NCI-H1417 (cell line): ENCODE measurements at places on chromosomes 1 and 21.

DNA sequence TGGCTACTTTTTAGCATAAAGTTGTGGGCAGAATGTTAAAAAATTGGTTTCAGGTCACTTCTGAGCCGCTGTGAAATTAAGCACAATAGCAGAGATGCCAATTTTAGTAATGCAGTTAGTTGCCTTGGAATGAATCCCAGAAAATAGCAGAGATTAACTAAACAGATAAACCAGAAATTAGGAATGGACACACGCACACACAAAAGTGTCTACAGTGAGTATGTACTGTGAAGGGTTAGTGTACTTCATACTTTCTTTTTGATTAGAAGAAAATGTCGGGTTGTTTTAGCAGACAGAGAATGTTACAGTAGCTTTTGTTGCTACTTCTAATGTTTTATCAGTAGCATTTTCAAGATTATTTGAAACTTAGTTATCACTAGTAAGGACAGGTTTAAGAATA is 106.7 kb downstream of the LEPR start:
- DNase-seq = no peak

- DNase-seq = peak; percentile 24
Measured at GRCh38 chr1:42931911-42932422, 26.7 kb downstream of the SLC2A1 start.

DNA sequence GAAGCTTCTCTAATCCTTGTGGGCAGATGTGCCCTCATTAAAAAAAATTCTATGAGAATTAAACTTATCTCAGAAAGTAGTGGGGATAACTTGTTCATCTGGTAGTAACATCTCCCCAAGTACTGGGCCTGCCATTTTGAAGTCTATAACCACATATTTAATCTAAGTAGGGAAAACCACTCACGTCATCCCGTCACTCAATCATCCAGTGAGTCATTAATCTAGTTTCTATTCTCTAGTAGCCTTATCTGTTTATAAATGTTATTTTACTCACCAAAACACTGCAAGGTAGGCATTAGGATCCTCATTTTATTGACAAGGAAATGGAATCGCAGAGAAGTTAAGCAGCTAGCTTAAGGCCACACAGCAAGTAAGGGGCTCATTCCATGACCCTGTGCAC is 221.9 kb downstream of the ATG4C start:
- no peak for DNase-seq

DNA sequence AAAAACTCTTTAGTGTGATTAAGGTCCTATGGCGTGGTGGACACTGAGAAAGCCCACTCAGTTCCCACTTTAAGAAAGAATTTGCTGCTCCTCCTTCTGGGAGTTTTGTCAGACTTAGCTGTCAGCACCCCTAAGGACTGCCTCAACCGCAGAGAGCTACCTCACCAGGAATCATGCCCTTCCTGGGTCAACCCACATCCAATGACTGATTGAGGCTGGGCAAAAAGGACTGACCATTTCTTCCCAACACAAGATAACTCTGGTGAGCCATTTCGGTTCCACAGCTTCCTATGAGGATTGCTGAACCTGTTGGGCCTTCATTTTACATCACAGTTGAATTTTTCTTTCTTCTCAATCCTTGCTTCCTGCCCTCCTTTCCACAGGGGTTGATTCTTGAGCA is 197.9 kb downstream of the NCAM2 start:
- DNase-seq = no peak

DNA sequence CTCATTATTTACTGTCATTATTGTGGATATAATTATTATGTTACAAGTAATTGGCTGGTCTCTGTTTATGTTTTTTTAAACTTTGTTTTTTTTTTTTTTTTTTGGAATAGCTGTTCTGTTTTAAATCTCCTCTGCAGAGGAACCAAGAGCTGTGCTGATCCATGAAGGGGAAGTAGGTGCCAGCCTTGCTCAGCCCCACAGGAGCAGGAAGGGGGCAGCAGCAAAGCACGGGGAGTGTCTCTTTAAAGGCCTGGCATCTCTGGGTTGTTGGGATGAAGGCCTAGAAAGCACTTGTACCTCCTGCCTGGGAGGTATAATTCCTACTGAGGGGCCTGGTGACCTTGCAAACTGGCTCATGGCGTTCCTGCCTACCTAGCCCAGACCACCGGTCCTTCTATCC is 2.5 kb upstream of the GRHL3 start:
- DNase-seq = no peak

GRCh38 chr1:201786824-201787223 is 42.1 kb upstream of the IPO9 start:
- DNase-seq = no peak

DNA sequence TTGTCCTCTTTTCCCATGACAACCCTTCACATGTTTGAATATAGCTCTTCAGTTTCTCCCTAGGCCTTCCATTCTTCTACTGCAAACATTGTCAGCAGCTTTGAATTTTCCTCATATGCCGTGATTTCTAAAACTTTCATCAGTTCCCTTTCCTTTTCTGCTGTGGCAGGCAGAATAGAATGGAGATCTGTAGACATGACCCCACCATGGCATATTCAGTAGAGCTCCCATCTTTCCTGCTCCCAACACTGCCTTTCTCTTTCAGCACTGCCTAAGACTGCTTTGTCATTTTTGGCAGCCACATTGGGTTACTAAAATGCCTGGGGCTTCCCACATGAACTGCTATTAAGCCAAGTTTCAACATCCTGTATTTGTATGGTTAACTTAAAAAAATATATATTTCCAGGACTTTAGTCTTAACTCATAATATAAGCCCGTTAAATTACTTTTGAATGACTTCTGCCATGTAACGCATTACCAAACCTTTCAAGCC is 60.9 kb downstream of the TBX19 start:
- DNase-seq = no peak

- no peak for DNase-seq
Measured at GRCh38 chr1:13956393-13956792, 256.4 kb downstream of the PRDM2 start.

DNA sequence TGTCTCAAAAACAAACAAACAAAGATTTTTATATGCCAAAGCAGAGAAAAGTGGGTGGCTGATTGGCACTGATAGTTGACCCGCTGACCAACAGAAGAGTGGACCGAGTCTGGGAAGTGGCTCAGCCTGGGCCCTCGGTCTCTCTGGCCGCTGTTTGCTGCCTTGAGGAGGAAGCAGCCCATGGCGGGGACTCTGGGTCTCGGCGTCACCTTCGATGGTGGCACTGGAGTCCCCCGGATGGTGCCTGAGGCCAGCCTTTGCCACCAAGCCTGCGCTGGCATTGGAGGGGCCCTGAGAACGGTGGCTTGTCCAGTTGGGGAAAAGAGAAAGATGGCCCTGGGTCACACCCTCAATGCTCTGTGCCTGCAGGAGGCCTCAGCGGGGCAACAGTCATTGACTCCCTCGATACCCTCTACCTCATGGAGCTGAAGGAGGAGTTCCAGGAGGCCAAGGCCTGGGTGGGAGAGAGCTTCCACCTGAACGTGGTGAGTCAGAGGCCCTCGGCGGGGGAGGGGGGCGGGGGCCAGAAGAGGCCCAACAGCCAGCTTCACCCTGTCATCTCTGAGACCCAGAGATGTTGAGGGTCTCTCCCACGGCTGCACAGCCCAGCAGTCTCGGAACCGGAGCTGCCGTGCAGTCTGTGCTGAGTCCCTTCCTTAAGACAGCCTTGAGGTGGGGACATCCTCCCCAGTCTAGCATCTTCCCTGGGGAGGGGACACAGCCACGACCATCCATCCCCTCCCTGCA is 53.5 kb upstream of the SELENON start:
- DNase-seq = no peak

DNA sequence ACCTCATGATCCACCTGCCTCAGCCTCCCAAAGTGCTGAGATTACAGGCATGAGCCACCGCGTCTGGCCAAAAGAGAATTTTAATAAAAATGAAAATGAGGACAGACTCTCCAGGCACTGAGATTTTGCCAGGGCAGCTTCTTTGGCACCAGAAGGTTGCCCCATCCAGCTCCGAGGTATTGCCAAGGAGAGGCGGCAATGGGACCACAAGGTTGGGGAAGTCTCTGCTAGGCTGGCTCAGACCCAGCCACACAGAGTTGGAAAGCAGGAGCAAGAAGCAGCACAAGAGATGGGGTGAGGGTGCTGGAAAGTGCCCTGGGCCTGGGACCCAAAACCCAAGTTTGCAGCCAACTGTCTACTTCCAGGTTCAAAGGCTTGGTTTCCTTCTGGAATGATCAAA is 200.9 kb downstream of the HHIPL2 start:
- DNase-seq = no peak

- DNase-seq = no peak
Measured at GRCh38 chr1:228410015-228410414, 3.4 kb upstream of the TRIM11 start.

DNA sequence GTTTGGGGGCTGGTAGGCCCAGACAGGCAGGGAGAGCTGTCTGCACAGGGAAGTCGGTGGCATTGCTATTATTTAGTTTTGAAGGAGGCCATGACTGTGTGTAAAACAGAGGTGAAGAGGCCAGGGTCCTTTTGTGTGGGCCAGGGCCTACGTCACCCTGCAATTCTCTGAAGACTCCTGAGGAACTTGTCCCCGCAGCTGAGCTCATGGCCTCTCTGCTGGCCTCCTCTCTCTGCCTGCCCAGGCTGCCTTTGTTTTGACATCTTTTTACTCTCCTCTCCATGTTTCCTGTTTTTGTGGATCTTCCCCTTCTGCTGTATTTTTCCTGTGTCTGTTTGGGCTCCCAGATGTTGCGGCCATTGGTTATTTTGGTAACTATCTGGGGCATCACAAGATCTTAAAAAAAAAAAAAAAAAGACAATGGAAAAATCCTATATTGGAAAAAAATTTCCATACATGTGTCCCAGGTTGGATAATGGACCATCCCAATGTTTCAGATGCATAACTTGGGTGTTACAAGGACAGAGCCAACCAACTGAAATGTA is 280.7 kb downstream of the RPS6KC1 start:
- no peak for DNase-seq

- peak; percentile 60 for DNase-seq
Measured at GRCh38 chr1:116820369-116820768, 66.1 kb downstream of the CD2 start.

GRCh38 chr1:93566227-93566626 is 115.4 kb downstream of the BCAR3 start:
- DNase-seq = no peak

DNA sequence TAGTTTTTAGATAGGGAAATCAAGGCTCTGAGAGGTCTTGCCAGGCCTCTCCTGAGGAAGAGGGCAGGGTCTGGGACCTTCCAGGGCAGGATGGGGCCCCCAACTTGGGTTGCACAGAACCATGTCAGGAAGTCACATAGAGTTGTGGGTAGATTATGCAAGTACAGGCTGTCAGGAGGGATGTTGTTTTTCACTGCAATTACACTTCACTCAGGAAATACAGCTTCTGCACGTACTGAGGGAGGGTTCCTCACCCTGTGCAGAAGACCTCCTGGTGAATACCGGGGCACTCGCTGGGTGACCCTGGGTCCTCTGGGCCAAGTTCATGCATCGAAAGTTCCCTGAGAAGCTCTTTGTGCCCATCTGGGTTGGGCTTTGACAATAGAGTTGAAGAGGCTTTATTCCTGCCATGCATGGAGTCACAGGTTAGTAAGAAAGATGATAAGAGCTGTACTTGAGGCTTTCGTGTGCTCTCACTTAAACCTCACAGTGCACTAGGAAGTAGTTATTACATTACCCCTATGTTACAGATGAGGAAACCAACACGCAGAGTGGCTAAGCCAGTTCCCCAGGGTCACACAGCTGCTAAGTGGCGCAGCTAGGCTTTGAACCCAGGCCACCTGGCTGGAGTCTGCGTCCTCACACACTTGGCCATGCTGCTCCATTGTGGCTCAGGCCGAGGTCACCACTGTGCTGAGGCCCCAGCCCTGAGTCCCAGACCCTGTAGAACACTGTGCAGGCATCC is 16.2 kb upstream of the TNFRSF1B start:
- no peak for DNase-seq

DNA sequence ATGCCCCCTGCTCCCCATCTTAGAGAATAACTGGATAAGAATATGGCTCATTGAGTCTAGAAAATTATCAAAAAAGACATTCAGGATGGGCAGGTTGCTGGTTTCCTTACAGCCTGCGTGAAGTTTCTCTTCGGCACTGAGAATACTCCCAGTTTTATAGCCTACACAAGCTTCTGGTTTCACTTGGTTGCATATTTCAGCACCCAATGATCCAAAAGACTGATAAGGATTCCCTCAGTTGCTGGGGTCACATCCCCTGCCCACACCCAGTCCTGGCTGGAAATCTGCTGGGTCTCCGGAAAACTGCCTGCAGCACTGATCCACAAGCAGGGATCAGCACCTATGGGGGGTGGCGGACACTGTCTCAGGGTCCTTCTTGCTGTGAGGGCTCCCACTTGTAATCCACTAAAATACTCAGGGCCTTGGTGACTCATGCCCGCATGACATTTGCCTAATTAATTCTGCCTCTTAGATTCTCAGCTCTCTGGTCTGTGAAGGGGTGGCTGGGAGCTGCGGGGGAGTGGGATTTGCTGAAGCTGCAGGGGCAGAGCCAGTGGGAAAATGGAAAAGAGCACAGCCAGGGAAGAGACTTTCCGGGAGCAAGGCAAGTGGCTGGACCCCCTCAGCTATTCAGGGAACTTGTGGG is 142.5 kb downstream of the ZNF648 start:
- DNase-seq = no peak

DNA sequence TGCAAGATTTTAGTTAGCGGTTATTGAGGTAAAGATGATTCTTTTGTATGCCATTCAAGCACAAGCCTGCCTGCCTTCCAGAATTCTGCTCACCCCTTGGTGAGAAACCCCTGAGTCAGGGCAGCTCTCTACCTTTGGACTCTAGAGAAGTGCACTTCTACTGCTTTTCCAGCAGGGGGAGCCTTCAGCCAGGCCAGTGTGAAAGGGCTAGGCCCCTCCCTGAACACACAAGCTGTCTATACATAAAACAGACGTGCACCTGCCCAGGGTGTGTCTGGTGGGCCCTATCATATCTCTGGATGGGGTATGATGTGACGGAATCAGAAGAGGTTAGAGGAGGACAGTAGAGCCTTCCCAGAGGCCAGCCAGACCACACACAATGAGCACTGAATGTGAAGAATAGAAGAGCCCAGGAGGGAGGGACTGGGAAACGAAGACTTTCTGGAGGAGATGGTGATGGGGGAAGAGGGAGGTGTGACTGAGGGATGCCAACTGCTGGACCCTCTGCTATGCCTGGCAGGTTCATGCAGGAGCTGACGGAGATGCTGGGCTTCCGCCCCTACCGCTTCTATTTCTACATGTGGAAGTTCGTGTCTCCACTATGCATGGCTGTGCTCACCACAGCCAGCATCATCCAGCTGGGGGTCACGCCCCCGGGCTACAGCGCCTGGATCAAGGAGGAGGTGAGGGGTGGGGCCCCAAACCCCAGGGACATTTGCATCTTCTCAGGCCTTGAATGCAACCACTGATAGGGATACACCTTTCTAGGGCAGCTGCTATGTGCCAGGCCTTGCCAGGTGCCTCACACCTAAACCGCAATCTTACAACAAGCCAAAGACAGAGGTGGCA is 13.0 kb upstream of the KCNC4 start:
- DNase-seq = peak; percentile 55

- DNase-seq = peak; percentile 37
Measured at GRCh38 chr1:178518894-178519293, 6.0 kb downstream of the TEX35 start.

DNA sequence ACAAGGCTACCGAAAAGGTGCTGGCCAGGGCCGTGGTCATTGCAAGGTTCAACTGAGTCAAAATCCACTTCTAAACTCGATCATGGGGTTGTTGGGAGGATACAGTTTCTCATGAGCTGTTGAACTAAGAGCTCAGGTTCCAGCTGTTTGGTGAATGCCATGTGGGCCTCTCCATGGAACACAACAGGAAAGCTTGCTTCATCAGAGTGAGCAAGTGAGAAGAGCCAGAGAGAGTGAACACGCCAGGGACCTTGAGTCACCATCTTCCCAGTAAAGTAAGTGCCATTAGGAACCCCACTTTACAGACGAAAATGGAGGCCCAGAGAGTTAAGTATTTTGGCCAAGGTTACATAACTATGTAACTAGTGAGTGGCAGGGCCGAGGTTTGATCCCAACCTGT is 475.1 kb upstream of the VAMP3 start:
- DNase-seq = no peak
